ENCODE measurements at places on chromosomes 1 and 21. TPM values are rescaled to one million over a fixed set of nuclear protein-coding genes. Genes with fewer than 3 reads are reported as not detected.
A peak's percentile ranks its signal among the peaks of the same experiment; 100 is the strongest.

DNA sequence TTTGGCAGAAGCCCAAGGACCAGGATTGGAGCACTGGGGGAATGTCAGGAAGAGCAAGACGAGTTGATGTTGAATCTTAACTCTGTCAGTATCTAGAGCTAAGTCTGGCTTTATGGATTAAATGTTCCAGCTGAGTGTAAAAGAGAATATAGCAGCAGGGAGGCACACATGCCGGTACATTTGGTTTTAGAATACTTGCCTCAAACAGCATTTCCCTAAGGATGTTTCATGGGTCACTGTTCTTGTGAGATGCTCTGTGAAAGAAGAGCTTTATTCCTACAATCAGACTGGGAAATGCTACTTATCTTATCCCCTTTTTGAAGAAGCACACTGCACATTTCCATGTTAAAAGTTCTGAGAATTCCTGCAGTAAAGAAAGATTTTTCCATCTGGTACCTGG, 440.3 kb upstream of the B3GALT2 start:
- DNase-seq = no peak

DNA sequence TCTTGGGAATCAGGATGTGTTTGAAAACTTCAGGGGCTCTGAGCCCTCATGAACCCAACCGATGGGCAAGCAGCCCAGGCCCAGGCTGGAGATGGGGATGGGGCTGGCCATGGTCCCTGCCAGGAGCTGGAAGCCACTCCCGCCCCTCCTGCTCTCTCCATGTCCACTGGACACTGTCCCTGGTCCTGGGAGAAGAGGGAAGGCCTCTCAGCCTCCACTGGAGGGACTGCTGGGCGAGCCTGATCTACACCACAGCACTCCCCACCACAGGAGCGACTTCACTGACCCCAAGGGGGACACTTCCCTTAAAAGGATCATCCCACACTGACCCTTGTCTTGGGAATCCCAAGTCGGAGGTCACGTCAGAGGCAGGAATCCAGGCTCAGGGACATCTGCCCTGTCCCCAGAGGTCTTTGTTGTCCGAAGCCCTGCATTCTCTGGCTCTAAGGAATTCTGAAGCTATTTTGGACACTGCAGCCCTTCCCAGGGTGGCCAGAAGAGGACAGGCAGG, 16.9 kb upstream of the COL18A1 start:
- no peak for DNase-seq

DNA sequence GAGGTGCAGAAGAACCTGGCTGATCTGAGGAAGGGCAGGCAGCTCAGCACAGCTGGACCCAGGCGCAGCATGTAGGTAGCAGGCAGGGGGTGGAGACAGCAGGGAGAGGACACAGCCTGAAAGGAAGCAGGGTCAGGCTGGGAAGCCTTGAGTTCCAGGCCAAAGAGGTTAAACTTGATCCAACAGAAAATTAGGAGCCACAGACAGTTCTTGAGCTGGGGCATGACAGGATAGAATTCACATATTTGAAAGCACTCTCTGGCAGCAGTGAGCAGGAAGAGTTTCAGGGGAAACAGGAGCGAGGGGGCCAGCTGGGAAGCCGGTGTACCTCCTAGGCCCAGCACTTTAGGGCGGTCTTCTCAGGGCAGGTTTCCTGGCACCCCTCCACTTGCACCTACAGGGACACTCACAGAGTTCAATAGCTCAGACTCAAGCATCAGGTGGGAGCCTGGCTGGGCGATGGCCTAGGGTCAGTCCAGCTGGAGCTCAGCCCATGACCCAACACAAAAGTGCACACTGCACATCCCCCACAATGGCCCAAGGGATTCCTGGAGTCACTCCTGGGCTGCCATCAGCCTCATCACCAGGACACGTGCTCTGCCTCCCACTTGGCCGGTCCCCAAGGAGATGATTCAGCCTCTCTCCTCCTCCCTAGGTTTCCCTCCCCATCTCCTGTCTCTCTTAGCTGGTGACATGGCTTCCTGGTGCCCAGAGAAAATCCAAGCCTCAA, 22.7 kb downstream of the MATN1 start:
- peak; percentile 44 for DNase-seq

GRCh38 chr1:25973610-25974321, 24.1 kb downstream of the PAFAH2 start:
- peak; percentile 12 for DNase-seq

- no peak for DNase-seq
Observed at GRCh38 chr1:105556266-105556665, 1500.2 kb upstream of the PRMT6 start.

- DNase-seq = no peak
Observed at GRCh38 chr1:107762751-107763390, 202.1 kb downstream of the VAV3 start.

DNA sequence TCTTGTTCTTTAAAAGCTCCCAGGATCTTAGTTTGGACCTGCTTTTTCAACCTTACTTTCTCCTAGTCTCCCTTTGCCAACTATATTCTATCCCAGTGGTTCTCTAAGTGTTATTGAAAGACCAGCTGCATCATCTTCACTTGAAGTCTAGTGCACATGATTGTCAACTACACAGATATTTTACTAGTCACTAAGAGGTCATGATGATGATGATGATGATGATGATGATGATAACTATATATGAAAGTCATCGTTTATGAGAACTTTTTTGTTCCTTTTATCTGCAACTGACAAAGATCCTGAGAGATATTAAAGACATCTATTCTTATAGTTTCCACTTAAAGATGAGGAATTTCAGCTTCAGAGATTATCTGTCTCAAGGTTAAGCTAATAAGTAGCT, 479.0 kb upstream of the ZRANB2 start:
- no peak for DNase-seq

- no peak for DNase-seq
Observed at GRCh38 chr1:10648689-10649516, 147.5 kb downstream of the CASZ1 start.

DNA sequence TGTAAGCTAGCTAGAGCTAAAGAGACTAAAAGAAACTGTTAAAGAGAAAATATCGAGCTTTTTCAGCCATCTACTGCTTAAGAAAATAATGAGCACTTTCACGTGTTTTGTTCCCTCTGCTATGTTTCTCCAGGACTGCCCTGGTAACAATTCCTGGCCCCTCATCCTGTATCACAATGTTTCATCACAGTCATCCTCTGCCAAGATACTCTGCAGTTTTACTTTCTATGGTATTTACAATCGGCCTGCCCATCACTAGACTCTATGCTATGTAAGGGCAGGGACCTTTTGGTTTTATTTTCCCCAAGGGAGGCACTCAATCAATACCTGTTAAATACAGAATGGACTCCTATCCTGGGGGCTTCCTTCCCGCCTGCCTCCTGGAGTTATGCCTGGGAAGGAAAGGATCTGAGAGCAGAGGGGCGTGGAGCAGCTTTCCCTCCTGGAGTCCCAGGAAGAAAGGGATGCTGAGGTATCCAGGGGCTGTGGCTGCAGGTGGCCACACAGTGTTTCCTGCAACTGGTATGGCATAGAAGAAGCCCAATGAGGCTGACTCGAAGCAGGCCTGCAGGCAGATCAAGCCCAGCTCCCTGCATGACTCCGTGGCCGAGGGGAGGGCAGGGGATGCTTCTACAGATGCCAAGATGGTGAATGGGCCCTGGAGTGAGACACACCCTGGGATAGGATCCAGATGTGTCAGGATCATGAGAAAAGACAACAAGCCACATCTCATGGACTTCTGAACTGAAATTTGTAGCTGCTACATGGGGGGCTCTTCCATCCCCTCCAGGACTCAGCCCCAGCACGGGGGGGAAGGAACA, 52.9 kb downstream of the MATN1 start:
- no peak for DNase-seq

- no peak for DNase-seq
Observed at GRCh38 chr1:16146279-16147155, 9.4 kb downstream of the EPHA2 start.

DNA sequence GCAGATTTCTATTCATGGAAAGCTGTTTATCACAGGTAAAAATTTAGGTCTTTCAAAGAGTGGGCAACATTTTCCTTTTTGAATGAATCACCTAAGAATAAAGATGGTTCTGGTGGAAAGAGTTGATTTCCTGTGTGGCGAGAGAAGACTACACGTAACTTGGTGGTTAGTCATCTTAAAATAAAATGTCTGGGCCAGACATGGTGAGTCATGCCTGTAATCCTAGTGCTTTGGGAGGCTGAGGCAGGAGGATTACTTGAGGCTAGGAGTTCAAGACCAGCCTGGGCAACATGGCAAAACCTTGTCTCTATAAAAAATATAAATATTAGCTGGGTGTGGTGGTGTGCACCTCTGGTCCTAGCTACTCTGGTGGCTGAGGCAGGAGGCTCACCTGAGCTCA, 65.7 kb downstream of the DISP1 start:
- DNase-seq = no peak

- DNase-seq = no peak
Observed at GRCh38 chr1:234989479-234990327, 138.9 kb downstream of the TOMM20 start.

GRCh38 chr1:10495952-10496351, 21.2 kb downstream of the PEX14 start:
- no peak for DNase-seq

GRCh38 chr1:198969981-198970380, 331.1 kb downstream of the PTPRC start:
- DNase-seq = no peak

Gene RXRG
- 0.31 TPM for total RNA-seq

Gene PRR9
- total RNA-seq = not detected

Gene RNU1-1
- total RNA-seq = under 0.01 TPM

Gene RGS13
- total RNA-seq = not detected

Gene AMY2B
- 201 TPM for total RNA-seq

Gene PLD5
- 1.4 TPM for total RNA-seq

Measured in occipital lobe (tissue), 3 donors.